ENCODE measurements at places on chromosomes 4 and X. TPM values are rescaled to one million over a fixed set of nuclear protein-coding genes. Genes with fewer than 3 reads are reported as not detected.

Gene F8A3
- 0.55 TPM for total RNA-seq

Gene UGDH
- total RNA-seq, result 225 TPM

Gene PABPC1L2B
- not detected for total RNA-seq

Gene HSFX1
- total RNA-seq, result 0.21 TPM

Gene L1CAM
- total RNA-seq, result 18.2 TPM

Gene PLAC8
- 0.55 TPM for total RNA-seq

Gene ATOH1
- not detected for total RNA-seq

Gene VCX2
- total RNA-seq, result not detected

Gene EDNRA
- total RNA-seq, result 0.30 TPM

Gene NHSL2
- total RNA-seq, result 0.37 TPM

Gene PARM1
- total RNA-seq, result 0.63 TPM

Gene TMEM144
- total RNA-seq, result 3.1 TPM

Gene KCNE5
- total RNA-seq, result 0.24 TPM

Gene GRID2
- total RNA-seq, result not detected

Gene ODAPH
- not detected for total RNA-seq

Gene TMEM150C
- 1.4 TPM for total RNA-seq

Gene PNCK
- total RNA-seq, result 0.16 TPM

Gene ENPEP
- 0.02 TPM for total RNA-seq

Gene RNF212
- total RNA-seq, result 2.3 TPM

Gene CT55
- total RNA-seq, result not detected

Gene SUPT20HL1
- total RNA-seq, result not detected

Gene NRK
- total RNA-seq, result not detected

Gene ZCCHC18
- not detected for total RNA-seq

Gene IL2
- not detected for total RNA-seq

Gene COMMD8
- total RNA-seq, result 11.4 TPM

Gene CHRNA9
- 1.0 TPM for total RNA-seq

Gene AADAT
- total RNA-seq, result 9.3 TPM

Gene MID1
- total RNA-seq, result 33.0 TPM

Gene FHDC1
- total RNA-seq, result 0.64 TPM

Gene ARHGAP10
- total RNA-seq, result 15.7 TPM

Gene ARHGAP6
- total RNA-seq, result 0.05 TPM

Gene MAP7D2
- total RNA-seq, result 5.1 TPM

Gene NAA11
- not detected for total RNA-seq

Gene TRIM60
- not detected for total RNA-seq

Gene GNRHR
- not detected for total RNA-seq

Gene SLC25A14
- total RNA-seq, result 17.0 TPM

Gene NPFFR2
- total RNA-seq, result not detected

Gene ETFDH
- total RNA-seq, result 6.1 TPM

Gene IQCM
- not detected for total RNA-seq

Gene UGT2B10
- 0.15 TPM for total RNA-seq

Gene SPANXA1
- 0.38 TPM for total RNA-seq

Gene RAB39B
- 0.69 TPM for total RNA-seq

Gene MAGEA9B
- not detected for total RNA-seq

Gene AFM
- not detected for total RNA-seq

Gene SHISA3
- not detected for total RNA-seq

Gene LINC00632
- 1.9 TPM for total RNA-seq

Gene IGFBP7
- 224 TPM for total RNA-seq

Gene PCDH11X
- not detected for total RNA-seq

Gene GPC4
- 0.05 TPM for total RNA-seq

Gene FREM3
- total RNA-seq, result not detected

Gene ANOS1
- total RNA-seq, result 0.20 TPM

Gene F8A1
- 94.8 TPM for total RNA-seq

Gene FGA
- total RNA-seq, result 16.0 TPM

Gene ARHGAP36
- total RNA-seq, result not detected

Gene RIPPLY1
- total RNA-seq, result not detected

Gene EPGN
- not detected for total RNA-seq

Gene ABHD18
- 2.8 TPM for total RNA-seq

Gene P2RY4
- total RNA-seq, result not detected

Gene LRAT
- total RNA-seq, result not detected

Gene PGRMC2
- 104 TPM for total RNA-seq
